ENCODE measurements at places on chromosomes 3 and 15.

DNA sequence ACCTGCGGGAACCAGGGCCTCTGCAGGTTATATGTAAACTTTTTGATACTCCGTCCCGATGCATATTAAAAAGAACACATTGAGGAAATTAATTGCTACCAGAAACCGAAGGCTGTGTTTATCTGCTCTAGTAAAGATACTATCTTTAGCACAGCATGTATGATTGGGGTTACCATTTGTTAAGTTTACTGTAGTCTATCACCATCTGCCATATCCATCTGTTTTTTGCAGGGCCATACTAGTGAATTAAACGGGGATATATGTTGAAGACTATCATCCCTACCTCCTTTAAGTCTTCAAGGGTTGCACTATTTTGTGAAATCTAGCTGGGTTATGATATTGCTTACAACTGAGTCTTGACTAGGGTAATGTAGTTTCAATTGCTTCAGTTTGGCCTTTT, 597.0 kb downstream of the SQOR start:
- DNase-seq: no peak

DNA sequence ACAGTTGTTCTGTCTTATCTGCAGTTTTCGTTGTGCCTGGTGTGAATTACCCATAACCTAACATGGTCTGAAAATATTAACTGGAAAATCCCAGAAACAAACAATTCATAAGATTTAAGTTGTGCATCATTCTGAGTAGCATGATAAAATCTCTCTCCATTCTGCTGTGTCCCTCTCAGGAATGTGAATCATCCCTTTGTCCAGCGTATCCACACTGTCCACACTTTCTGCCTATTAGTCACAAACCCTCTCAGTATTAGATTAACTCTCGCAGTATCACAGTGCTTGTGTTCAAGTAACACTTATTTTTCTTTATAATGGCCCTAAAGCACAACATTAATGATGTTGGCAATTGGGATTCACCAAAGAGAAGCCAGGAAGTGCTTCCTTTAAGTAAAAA, 203.2 kb downstream of the CGGBP1 start:
- DNase-seq: no peak

GRCh38 chr3:187130346-187131066, 8.8 kb downstream of the RPL39L start:
- DNase-seq: no peak

DNA sequence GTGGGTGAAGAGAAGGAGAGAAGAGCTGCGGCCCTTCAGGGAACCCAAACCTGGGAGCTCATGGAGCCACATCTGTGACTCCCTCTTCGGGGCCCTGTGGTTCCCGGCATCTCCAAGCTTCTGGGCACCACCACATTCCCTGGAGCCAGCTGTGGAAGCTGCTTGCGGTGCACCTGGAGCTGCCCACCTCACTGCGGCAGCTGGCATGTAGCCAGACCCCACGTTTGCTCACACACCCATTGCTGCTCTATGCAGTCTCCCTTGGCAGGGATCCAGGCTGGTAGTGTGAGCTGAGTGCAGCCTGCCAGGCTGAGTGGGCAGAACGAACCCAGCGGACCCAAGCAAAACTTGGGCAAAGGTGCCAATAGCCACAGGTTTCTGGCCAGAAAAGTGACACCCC, 16.8 kb upstream of the PLA2G4E start:
- no peak for DNase-seq

GRCh38 chr15:79881254-79881653, 15.6 kb downstream of the MTHFS start:
- no peak for DNase-seq

DNA sequence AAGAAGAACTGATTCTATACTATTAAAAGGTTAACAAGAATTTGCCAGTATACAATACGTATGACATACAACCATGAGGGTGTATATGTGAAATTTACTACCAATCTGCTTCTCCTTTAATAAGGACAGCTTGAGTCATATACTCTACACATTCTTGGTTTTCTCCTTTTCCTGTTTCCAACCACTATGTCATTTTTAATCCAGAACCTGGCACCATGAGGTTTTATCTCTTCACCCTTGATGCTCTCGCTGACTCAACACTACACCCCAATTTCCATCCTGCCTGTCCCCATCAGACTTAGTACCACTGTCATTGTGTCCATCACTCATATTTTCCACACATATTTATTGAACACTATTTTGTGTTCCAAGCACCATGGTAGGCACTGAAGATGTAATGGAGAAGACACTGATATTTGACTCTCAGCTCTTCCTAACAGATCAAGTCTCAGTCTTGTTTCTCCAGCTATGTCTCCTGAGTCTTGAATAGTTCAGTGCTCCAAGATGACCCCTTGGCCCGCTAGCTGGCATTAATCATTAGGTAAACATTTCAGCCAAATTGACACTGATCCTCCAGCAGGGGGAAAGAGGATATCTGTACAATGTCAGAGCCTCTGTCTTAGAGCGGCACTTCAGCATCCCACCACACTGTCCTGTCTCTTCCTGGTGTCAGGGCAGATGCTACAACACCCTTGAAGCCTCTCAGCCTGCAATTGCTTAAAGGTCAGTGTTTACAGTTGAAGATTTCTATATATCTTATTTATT, 11.2 kb upstream of the COL8A1 start:
- no peak for DNase-seq

DNA sequence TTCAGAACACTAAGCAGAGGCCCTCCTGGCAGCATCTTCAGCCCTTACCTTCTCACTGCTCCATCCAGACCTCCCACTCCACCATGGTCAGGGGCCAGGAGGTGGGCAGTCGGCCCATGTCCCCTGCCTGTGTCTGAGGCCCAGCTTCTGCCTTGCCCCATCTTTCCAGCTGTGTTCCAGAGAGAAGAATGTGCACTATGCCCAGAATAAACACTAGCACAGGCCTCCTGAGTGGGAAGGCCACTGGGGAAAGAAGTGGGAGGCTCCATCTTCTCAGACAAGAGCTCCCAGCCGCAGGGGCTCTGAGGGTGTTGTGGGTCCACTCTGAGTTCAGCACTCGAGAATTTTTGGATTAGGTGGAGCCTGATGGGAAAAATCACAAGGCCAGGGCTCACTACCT, 44.5 kb downstream of the ADCY5 start:
- DNase-seq: no peak

GRCh38 chr15:88835646-88836045, 32.4 kb downstream of the ACAN start:
- DNase-seq: no peak

GRCh38 chr3:107251819-107252218, 125.4 kb upstream of the CCDC54 start:
- DNase-seq: no peak

DNA sequence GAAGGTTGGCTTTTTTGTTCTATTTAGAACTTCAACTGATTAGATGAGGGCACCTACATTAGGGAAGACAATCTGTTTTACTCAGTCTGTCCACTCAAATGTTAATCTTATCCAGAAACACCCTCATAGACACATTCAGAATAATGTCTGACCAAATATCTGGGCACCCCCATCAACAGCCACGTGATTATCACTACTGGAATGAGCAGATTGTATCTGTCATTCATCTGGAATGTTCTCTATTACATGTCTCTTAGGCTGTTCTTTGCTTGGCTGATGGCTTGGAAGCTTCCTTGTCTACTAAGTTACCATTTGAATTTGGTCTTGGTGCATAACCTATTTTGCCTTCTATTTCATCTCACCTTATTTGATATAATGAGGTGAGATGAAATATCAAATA, 15.7 kb upstream of the LRRC58 start:
- DNase-seq: no peak

GRCh38 chr3:163722405-163722804, 1355.9 kb downstream of the SI start:
- DNase-seq: no peak

DNA sequence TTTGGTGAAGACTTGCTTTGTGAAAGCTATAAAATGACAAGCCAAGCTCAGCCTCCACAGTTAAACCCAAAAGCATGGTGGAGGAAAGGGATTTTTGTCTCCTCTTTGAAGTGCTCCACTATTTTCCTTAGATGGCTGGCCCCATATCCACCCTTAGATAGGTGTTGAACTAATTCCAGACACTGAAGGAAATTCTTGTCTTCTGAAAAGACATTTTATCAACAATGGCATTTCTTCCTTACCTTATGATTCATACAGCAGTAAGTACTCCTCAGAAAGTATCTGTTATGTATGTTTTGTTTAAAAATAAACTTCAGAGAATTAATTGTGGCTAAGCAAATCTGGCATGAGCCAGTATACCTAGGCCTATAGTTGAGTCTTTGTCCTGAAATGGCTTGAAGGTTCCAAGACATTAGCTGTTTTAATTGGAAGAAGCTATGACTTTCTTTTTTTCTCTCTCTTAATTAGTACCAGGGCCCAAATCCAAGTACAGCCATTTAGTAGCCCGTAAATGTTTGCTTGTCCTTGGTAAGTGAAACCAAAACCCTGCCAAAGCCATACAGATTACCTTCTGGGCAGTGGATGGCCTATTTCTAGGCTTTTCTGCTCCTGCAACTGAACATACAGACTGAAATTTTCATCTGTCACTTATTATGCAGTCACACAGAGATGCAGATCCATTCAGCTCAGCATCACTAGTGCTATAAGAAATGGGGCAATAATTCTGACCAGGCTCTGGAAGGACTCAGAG, 5.1 kb upstream of the BFSP2 start:
- no peak for DNase-seq

- no peak for DNase-seq
Observed at GRCh38 chr3:148203297-148204010, 494.2 kb upstream of the AGTR1 start.

DNA sequence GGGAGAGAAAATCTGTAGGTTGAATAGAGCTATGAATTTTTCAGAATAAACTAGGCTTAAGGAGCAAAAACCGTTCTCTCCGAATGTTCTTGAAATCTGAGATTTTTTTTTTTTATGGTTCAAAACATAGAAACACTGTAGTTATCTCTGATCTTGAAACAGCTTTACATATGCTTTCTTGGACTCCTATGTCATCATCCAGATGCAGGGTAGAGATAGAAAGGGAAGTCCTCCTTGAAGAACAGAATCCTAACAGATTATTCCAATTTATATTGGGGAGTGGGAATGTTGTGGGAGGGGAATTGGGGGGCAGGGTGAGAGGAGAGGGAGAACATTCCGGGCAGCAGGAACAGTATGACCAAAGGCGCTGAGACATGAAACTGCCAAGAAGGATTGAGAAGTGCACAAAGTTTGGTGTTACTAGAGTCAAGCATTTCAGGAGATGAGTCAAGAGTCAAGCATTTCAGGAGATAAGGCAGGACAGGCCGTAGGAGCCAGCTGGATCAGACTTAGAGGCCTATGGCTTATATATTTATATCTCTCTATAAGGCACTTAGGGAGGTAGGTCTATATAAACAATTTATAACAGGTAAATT, 21.9 kb upstream of the ST3GAL6 start:
- DNase-seq: no peak

DNA sequence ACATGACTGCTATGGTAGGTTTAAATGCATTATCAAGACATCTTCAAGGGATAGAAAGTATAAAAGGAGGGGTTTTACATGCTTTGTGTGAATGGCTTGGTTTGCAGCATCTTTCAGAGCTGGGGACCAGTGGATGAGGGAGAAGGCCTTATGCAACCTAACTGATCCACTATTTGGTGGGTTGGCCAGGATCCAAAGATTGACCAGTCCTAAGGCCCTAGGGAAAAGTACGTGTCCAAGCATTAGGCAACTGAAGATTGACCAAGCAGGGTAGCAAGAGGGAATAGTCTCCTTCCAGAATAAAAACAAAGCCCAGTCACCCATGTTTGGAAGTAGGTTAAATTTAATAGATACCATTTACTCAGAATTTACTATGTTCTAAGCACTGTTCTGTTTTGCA, 509.3 kb downstream of the EPHB1 start:
- DNase-seq: no peak

DNA sequence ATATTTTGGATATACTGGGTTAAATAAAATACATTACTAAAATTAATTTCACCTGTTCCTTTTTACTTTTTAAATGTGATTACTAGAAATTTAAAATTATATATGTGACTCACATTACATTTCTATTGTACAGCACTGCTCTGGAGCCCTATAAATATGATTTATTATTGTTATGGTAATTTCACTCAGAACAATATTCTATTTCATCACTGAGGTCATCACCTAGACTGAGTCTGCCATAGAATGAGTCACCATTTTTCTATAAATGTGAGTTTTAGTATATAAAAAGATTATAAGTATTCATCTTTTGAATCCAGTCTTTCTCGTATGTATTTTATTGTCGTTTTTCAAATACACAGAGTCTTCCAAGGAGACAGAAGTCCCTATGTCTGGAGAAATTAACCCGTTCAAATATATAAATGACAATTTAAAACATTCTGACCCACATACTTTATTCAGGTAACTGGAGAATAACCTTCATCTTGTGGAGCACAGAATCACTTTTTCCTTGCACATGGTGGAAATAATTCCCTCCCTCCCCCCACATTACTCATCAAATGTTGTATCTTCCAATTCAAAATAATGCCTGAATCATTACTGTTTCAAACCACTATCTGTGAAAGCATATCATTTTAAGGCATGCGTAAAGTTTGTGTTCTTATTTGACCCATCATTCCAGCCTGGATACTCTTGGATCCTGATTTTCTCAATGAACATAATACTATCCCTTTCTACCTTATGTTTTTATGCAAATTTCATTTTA, 30.0 kb downstream of the CHST14 start:
- DNase-seq: no peak

- no peak for DNase-seq
Observed at GRCh38 chr3:172560026-172560425, 36.8 kb upstream of the TNFSF10 start.

- no peak for DNase-seq
Observed at GRCh38 chr3:41572092-41572491, 372.8 kb downstream of the CTNNB1 start.

- DNase-seq: no peak
Observed at GRCh38 chr15:26686547-26687187, 86.2 kb downstream of the GABRB3 start.

GRCh38 chr3:162278834-162279233, 782.2 kb downstream of the OTOL1 start:
- DNase-seq: no peak

- DNase-seq: no peak
Observed at GRCh38 chr3:126750756-126751121, 46.7 kb downstream of the CHCHD6 start.

DNA sequence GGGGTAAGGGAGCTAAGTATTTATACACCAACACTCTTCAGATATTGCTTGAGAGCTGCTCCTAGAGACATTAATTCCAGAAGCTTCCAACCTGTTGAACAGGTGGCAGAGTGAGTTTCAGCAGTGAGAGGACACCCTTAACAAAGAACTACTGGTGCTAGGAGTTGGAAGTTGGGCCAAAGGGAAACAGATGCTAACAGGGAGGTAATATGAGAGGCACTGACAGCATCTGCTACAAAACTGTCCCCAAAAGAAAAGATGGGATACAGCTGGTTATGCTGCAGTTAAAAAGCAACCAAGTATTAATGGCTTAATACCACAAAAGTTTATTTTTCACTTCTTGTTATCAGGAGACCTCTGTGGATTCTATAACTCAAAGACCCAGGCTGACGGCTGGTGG, 104.5 kb upstream of the SATB1 start:
- no peak for DNase-seq

- DNase-seq: no peak
Observed at GRCh38 chr3:193987186-193987585, 148.8 kb upstream of the HES1 start.

GRCh38 chr3:14793126-14793857, 25.5 kb upstream of the FGD5 start:
- DNase-seq: no peak

GRCh38 chr3:178754852-178755510, 218.7 kb downstream of the KCNMB2 start:
- DNase-seq: no peak

Measured in Panc1 (cell line).